ENCODE measurements at places on chromosomes 7 and 10. TPM values are rescaled to one million over a fixed set of nuclear protein-coding genes. Genes with fewer than 3 reads are reported as not detected.
A peak's percentile ranks its signal among the peaks of the same experiment; 100 is the strongest.

- DNase-seq, result peak; percentile 65
Measured at GRCh38 chr10:29998142-29998808, 61.1 kb downstream of the JCAD start.

DNA sequence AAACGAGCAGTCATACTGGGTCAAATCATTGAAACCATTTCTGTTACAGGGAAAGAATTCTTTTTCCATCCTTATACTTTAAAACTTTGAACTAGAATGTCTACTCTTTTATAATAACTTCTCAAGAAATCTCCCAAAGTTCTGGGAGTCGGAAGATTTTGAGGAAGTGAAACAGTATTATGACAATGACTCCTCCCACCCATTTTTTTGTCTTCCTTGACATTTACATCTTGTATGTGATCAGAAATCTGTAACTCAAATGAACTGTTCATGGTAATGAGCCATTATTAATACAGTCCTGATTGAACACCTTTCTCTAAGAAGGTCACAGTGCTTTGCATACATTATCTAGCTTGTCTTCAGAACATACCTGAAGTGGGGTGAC, 227.4 kb downstream of the CELF2 start:
- DNase-seq, result no peak

The TDRD1 gene
- total RNA-seq, result not detected

- DNase-seq, result peak; percentile 88
Measured at GRCh38 chr10:3761904-3762303, 23.1 kb downstream of the KLF6 start.

DNA sequence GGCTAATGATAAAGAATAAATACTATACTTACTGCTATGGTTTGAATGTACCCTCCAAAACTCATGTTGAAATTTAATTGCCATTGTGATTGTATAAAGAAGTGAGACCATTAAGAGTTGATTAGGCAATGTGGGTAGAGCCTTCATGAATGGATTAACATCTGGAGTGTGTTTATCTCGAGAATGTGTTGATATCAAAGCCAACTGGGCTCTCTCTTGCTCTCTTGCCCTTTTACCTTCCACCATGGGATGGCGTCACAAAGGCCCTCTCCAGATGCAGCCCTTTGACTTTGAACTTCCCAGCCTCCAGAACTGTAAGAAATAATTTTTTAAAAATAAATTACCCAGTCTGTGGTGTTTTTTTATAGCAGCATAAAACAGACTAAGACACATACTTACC, 50.1 kb upstream of the GHITM start:
- no peak for DNase-seq

The NKX2-3 gene
- 0.12 TPM for total RNA-seq

DNA sequence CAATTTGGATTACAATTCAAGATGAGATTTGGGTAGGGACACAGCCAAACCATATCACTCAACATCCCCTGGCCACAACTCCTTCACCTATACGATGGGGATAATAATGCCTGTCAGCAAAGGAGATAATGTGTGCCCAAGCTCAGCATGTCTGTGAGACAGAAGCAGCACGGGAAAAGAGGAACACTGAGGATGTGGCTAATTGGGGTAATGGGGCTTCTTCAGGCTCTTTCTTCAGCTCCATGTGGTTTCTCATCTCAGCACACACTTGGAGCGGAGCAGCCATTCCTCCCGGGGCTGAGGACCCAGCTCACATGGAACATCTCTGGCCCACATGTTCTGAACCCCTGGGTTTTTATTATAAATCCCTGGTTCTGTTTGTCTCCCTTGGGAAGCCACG, 136.0 kb upstream of the NAMPT start:
- DNase-seq, result no peak

- DNase-seq, result peak; percentile 46
Measured at GRCh38 chr7:141097430-141097829, 23.6 kb downstream of the TMEM178B start.

The FANK1 gene
- total RNA-seq, result 4.5 TPM

GRCh38 chr10:95516774-95517373, 44.3 kb downstream of the SORBS1 start:
- peak; percentile 23 for DNase-seq

- no peak for DNase-seq
Measured at GRCh38 chr7:24604630-24605029, 31.4 kb downstream of the PALS2 start.

GRCh38 chr10:86335831-86336230, 30.8 kb downstream of the GRID1 start:
- no peak for DNase-seq

DNA sequence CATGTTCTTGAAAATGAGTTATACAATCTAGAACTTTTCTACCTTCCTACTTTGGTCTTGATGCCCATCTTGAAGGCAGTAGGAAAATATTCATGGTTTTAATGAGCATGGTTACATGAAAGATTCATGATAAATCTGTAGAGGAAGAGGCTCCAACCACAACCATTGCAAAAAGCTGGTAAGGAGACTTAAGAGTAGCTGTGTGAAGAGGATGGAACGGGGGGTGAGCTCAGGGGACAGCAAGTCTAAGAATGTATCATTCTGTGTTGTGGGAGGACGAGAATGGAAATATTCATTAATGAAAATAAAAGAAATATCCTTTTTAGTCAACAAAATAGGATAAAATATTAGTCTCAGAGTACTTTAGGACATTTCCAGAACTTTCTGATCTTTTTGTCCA, 81.1 kb downstream of the BMPER start:
- no peak for DNase-seq

The ZNF467 gene
- 0.96 TPM for total RNA-seq

GRCh38 chr7:55369427-55370400, 4.6 kb downstream of the LANCL2 start:
- DNase-seq, result peak; percentile 88

DNA sequence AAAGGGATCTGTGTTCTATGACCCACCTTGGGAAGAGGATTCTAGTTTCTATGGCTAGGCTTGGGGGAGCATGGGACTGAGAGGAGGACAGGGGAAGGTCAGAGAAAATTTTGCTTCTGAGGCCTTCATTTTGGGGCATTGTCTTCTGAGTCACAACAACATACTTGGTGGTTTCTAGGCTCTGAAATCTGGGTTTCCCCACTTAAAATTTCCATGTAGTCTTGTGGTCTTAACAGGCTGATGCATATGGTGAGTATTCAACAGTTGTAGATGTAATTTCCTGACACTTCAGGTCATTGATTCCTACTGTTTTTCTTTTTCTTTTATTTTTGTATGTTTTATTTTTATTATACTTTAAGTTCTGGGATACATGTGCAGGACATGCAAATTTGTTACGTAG, 88.5 kb downstream of the ANKRD7 start:
- DNase-seq, result no peak

DNA sequence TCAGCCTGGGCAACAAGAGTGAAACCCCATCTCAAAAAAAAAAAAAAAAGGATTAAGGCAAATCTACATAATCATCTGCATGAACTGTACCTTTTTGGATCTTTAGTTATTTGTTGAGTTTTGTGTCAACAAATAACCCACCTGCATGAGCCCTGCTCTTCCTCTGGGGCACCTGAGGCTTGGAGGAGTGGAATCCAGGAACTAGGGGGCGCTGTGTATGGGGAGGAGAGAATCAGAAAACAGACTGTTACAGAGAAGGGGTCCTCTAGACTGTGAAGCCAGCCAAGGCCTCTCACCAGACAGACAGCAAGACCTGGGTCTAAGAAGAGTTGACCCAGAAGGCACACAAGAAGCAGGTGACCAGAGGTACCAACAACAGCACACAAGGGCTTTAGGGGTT, 682.8 kb upstream of the NRP1 start:
- DNase-seq, result no peak

DNA sequence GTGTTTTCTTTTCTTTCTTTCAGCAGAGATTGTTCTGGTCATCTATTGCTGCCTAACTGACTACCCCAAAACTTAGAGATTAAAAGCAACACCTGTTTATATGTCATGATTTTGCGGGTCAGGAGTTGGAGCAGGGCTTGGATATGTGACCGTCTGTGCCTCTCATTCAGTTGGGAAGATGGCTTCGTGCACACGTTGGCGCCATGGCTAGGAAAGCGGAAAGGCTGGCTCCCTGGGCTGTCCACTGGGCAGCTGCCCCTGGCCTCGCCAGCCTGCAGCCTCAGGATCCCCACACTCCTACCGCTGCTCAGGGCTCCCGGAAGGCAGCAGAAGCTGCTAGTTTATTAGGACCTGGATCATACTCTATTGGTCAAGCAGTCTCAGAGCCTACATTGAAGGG, 638.1 kb upstream of the FOXK1 start:
- DNase-seq, result no peak

GRCh38 chr7:123201901-123202300, 2.1 kb upstream of the SLC13A1 start:
- DNase-seq, result no peak

GRCh38 chr10:131650169-131650705, 250.6 kb upstream of the PPP2R2D start:
- no peak for DNase-seq

- no peak for DNase-seq
Measured at GRCh38 chr10:49631975-49632374, 18.1 kb downstream of the CHAT start.

The CUX1 gene
- total RNA-seq, result 51.9 TPM

GRCh38 chr7:107318523-107319160, 149.8 kb downstream of the HBP1 start:
- DNase-seq, result no peak

DNA sequence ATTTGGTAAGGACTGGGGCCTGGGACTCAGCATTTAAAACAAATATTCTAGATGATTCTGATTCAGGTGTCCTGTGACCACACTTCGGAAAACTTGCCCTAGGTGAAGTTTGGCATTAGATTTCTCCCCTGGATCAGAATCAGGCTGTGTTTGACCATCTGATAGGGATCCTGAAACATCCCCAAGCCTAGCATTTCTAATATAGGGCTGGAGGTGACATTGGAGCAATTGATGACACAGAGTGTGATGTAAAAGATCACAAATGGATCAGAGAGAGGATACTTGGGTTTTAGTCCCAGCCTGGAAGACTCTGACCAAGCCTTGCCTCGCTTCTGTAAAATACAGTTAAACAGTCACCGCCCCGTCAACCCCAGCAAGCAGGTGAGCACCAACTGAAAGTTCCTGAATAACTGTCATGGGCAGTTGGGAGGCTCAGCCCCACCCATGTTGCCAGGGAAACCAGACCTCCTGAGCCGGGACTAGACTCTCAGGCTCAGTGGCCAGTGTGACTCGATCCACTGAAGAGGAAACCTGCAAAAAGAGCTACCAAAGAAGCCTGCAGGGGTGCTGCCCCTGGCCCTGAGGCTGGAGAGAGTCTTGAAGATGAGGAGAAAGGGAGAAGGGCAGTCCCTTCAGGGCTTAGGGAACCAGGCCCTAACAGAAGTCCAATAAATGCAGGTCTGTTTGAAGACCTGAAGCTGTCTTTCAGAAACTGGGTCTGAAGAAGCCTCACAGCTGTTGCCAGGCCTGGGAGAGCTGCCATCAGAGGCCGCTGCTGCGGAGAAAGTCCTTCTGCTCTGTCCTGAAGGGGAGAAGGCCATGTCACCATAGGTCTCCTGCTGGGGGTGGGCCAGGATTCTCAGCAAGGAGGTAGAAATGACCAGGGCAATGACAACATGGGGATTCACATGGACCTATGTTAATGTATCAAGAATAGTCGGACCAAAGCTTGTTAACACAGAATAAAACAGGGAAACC, 126.1 kb upstream of the KCNMA1 start:
- DNase-seq, result no peak

The ACTL6B gene
- not detected for total RNA-seq

- DNase-seq, result peak; percentile 63
Measured at GRCh38 chr10:97498841-97499560, at the start of gene UBTD1. UBTD1 (plus strand) TSS chr10:97498924; CDS start chr10:97499204, 280 bp downstream.

The AMPH gene
- total RNA-seq, result 3.1 TPM

- DNase-seq, result peak; percentile 89
Measured at GRCh38 chr10:75283671-75284470, 48.1 kb upstream of the COMTD1 start.
